PC-3 (cell line): ENCODE measurements at places on chromosomes 3 and 15. TPM values are rescaled to one million over a fixed set of nuclear protein-coding genes. Genes with fewer than 3 reads are reported as not detected.
A peak's percentile ranks its signal among the peaks of the same experiment; 100 is the strongest.

The CD200 gene
- not detected in 2 replicates for total RNA-seq

DNA sequence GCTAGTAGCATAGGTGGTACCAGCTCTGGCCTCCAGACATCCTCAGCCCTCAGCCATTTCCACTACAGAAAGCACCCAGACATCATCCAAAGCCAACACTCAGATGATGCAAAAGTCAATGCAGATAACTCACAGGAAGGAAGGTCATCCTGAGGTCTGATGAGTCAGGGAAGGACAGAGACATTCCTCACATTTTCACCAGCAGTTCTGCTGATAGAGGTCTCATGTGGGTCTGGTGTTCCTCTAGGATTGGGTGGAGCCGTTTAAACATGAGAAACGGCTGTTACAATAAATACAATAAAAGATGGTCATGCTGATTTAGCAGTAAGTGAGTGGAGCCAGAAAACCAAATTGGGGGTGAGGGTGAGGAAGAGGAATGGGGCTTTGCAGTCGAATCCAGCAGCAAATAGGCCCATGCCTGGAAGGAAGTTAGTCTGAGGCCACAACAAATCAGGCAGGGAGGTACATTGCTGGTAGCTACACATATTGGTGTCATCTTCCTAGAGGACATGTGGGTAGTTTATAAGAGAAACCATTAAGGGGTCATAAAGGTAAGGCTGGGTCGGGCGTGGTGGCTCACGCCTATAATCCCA, 33.3 kb upstream of the FLNB start:
- H3K36me3 ChIP-seq: no peaks in the 10 kb centered on the region
- peaks cover 82% of the 10 kb centered on the region for H3K4me1 ChIP-seq
- no peaks in the 10 kb centered on the region for H3K27me3 ChIP-seq
- no peak overlapping the region for H3K4me3 ChIP-seq

GRCh38 chr3:99911433-99911832, 93.8 kb downstream of the CMSS1 start:
- no peaks in the 10 kb centered on the region for H3K27me3 ChIP-seq
- DNase-seq: no peak
- peaks cover 55% of the 10 kb centered on the region for H3K4me1 ChIP-seq
- H3K27ac ChIP-seq: peak overlapping the region; percentile 39
- no peak overlapping the region for H3K4me3 ChIP-seq

DNA sequence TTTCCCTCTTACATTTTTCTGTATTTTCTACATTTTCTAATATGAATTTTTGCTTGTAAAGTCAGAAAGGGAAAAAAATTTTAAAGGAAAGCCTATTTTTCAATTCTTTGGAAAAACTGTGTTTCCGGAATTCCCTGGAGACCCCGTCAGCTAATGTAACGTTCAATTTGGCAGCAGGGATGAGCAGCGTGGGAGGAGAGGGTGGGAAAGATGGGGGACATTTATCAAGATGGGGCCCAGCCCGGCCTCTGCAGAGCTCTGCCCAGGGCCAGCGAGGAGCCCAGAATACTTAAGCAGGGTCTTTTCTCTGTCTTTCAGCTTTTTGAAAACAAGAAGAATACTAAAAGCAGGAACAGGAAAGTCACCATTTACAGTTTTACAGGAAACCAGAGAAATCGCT, 129.0 kb downstream of the LRRK1 start:
- H3K27ac ChIP-seq: no peak overlapping the region
- no peak overlapping the region for H3K4me3 ChIP-seq
- DNase-seq: no peak
- H3K4me1 ChIP-seq: no peaks in the 10 kb centered on the region
- H3K36me3 ChIP-seq: no peaks in the 10 kb centered on the region

DNA sequence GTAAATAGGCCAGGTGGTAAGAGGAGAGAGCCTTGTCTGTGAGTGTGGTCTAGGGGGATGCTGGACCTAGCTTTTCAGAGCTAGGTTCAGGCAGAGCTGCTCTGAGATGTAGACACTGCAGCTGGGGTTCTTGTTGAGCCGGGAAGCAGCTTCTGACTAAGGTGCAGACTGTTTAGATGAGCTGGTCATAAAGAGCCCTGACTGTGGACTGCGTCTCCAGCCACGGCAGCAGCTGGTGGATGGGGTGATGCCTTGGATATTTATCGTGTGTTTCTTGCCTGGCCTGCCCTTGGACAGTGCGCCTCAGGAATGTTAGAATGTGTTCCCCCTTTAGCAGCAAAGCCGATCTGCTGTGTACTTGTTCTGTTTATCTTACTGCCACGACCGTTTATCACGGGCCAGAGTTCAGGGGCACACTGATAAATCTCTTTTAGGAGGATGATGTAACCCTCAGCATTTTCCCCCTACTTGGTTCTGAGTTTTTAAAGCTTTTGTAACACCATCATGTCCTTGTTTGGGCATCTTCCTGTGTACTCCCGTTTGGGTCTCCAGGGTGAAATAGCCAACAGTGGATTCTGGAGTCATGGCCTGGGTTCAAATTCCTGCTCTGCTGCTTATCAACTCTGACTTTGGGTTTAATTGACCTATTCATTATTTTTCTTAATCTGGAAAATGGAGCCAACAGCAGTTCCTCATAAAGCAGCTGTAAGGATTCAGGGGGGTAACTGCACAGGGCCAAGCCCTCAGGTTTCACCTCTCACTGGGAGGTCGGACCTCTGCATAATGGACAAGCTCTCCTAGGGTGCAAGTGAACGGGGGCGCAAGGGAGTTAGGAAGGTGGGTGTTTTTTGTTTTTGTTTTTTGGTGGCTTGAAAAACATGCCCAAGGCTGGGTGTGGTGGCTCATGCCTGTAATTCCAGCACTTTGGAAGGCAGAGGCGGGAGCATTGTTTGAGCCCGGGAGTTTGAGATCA, 51.4 kb downstream of the FLNB start:
- H3K36me3 ChIP-seq: peaks cover 20% of the 10 kb centered on the region
- H3K4me1 ChIP-seq: peaks cover 55% of the 10 kb centered on the region
- H3K4me3 ChIP-seq: no peak overlapping the region

DNA sequence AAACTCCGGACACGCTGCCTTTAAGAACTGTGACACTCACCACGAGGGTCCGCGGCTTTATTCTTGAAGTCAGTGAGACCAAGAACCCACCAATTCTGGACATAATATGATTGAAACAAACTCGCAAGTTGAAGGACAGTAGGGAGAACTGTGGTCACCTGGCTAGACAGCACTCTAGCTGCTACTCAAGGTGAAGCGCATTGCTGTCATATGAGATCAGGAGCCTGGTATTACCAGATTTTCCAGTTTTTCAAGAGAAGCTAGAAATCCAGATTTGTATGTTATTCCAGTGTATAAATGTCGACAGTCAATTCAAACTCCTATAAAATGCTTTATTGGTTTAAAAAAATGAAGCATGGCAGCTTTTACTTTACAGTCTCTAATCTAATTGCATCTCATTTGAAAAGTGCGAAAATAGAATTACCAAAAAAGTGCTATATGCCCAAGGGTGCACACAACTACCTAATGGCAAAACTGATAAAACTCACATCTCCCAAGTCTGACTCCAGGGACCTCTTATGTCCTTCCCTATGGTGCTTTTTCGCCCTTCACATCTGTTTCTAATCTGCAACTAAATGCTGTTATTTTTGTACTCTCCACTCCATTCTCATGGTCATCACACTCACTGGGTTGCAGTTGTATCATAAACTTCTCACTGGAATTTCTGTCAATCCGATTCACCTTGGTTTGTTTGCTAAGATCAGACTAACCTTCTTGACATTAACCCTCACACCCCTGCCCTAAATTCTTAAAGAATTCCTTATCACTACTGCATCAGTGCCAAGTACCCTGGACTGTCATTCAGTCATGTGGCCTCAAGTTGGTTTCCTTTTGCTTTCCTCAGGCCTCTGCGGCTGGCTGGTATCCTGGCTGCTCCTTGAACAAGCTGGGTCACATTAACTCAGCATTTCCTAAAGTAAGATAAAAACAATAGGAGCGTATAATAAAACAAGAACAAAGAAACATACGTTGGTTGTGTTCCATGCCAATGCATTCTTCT, 31.5 kb upstream of the ARHGEF26 start:
- peaks cover 27% of the 10 kb centered on the region for H3K4me1 ChIP-seq
- 0 out of 2 replicates have a peak overlapping the region, but pooled peaks have one; percentile 11 for H3K4me3 ChIP-seq
- H3K27ac ChIP-seq: peak overlapping the region; percentile 17; the same call in 1 of the 2 replicates
- H3K27me3 ChIP-seq: no peaks in the 10 kb centered on the region
- no peaks in the 10 kb centered on the region for H3K36me3 ChIP-seq

GRCh38 chr15:45307230-45307924, 55.3 kb downstream of the SLC28A2 start:
- peak; percentile 71 for DNase-seq
- H3K36me3 ChIP-seq: no peaks in the 10 kb centered on the region
- peaks cover 9% of the 10 kb centered on the region; the same call in 1 of the 2 replicates for H3K4me1 ChIP-seq
- peak overlapping the region; percentile 42 for H3K4me3 ChIP-seq
- no peak overlapping the region for H3K27ac ChIP-seq
